ENCODE measurements at places on chromosomes 7 and 10.
A peak's percentile ranks its signal among the peaks of the same experiment; 100 is the strongest.

DNA sequence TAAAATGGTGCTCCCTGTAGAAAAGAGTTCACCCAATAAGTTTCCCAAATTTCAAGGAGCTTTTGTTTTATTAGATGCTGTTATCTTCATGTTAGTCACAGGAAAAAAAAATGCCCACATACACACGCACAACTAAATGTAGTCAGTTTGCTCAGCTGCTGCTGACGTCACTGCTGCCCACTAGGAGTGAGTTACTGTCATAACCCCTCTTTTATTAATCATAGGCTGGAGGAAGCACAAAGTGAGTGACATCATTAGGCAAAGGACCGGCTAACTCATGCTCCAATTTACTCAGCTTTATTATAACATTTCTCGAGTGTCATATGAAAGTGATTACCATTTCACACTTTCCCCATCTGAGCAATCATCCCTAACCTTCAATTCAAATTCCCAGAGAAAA lies 6.7 kb upstream of the INHBA start:
- no peak for DNase-seq

GRCh38 chr10:48504141-48504885 lies 100.6 kb downstream of the ARHGAP22 start:
- DNase-seq = no peak

GRCh38 chr7:155971180-155971770 lies 159.0 kb upstream of the SHH start:
- DNase-seq = no peak

GRCh38 chr10:85624511-85624910 lies 742.1 kb downstream of the GRID1 start:
- no peak for DNase-seq

DNA sequence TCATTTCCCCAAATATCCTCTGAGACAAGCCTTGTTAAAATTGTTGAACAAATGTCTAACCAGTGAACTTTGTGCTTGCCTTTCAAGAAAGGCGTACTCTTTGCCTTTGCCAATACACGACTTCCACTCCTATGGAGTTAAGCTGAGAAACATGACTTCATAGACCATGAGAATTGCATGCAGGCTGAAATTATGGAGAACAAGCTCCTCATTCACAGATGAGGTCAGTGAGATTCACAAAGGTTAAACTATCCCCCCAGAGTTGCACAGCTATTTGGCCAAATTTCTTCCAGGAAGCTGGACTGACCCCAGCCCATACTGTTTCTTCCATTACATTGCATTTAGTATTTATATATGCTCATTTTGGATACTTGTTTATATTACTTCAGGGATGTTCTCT lies 221.4 kb upstream of the SEMA3C start:
- no peak for DNase-seq

- DNase-seq = no peak
Measured at GRCh38 chr10:15695852-15696251, 23.9 kb downstream of the ITGA8 start.

DNA sequence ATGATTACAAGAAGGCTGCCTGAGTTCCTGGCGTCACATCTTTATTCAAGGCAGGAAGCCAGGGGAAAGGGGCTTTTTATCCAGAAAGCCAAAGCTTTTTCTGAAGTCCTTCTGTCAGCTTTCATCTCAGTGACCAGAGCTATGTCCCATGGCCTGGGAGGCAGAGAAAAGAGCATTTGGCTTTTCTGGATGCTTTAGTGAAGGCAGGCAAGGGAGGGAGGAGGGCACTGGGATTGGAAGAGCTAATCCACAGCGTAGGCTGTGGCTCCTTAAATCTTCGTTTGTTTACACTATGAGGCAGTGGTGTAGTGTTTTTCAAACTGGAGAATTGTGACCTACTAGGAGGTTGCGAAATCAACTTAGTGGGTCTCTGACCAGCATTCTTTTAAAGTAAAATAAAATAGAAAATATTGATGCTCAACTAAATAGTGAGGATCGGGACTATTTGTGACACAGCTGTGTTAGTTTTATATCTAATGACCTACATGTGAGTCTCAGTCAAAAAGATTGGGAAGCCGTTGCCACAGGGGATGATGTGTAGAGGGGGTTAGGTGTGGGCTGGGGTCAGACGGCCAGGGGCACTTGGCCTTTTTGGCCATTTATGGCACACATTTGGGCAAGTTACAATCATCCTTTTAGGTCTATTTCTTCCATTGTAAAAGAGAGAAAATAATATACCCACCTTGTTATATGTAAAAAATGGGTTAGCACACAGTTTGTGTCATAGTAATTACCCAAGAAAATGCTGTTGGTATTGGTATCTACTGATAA lies 14.1 kb downstream of the CRYGN start:
- peak; percentile 6 for DNase-seq
